Occipital lobe (tissue), 3 donors: ENCODE measurements at places on chromosomes 3 and 15. TPM values are rescaled to one million over a fixed set of nuclear protein-coding genes. Genes with fewer than 3 reads are reported as not detected.

- no peak for DNase-seq
Measured at GRCh38 chr15:28114721-28115622, 15.9 kb upstream of the OCA2 start.

- DNase-seq = no peak
Measured at GRCh38 chr3:159911664-159912037, 77.0 kb upstream of the IL12A start.

- no peak for DNase-seq
Measured at GRCh38 chr3:133865136-133865855, 30.4 kb downstream of the RAB6B start.

GRCh38 chr3:37386627-37387230 lies 212.3 kb upstream of the LRRFIP2 start:
- DNase-seq = no peak

GRCh38 chr15:70810916-70811578 lies 42.9 kb downstream of the LARP6 start:
- no peak for DNase-seq

- no peak for DNase-seq
Measured at GRCh38 chr3:44021651-44022594, 219.8 kb upstream of the TOPAZ1 start.

DNA sequence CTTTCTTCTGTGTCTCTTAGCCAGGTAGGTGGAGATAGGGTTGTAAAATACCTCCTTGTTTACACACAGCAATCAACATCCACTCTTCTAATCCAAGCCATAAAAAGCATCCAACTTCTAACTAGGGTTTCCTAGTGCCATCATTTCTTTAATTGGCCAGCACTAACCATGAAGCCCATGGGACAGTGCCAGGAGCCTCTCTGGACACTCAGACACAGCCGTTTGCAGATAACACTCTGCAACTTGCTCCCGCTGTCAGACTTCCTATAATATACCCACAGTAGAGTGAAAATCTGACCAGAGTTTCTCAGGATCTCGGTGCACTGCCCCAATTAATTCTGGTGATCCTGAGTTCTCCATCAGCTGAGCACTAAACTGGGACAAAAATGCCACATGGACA lies 53.4 kb downstream of the TAFA4 start:
- DNase-seq = no peak

DNA sequence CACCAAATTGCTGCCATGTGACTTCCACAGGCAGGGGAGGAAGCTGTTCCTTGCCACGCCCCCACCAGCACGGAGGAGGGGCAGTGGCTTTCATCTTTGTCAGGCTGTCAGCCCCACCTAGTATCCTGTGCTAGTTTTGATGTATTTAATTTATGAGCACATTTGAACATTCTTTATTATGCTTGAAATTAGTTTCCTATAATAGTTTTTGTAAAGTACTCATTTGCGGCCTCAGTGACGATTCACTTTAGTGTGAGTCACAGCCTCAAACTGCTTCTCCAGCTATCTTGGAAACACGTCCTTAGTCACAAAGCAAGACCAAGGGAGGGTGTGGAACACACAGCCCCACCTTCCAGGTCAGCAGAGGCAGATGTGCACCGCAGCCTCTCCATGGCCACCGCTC lies 239.9 kb upstream of the ATP10A start:
- DNase-seq = no peak

DNA sequence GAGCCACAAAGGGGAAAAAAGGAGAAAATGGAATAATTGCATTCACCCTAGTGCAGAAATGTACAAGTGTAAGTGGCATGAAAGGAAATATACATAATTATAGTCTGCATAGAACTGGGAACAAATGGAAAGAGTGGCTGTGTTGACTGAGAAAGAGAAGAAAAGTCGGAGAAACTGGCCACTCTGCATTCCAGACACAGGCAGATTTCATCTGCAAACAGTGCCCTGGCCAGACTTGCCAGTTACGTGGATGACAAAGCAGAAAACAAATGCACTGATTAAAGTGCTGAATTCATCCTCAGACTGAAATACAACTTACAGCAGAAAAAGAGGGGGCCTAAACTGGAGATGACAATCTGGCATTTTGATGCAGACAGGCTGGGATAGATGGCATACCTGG lies 129.8 kb downstream of the FGF12 start:
- DNase-seq = no peak

DNA sequence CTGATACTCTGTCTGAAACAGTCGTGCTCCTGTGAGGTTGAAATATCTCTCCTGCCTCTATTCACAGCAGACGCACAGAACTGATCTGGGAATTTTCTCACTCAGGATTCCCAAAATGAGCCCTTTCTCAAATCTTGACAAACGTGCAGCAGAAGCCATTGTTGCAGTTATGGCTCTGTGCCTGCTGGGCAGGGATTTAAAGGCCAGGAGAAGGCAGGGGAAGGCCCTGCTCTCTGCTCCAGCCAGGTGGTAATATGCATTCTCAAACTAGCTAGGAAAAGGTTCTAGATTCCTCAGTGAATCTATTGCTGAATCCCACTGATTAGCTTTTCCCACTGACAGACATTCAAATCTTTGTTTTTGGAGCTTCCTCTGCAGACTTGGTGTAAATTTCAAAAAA lies 2.2 kb downstream of the MINAR1 start:
- no peak for DNase-seq

GRCh38 chr15:58703610-58704009 lies 45.9 kb downstream of the ADAM10 start:
- DNase-seq = no peak

- DNase-seq = no peak
Measured at GRCh38 chr15:91553196-91553854, 300.2 kb upstream of the SLCO3A1 start.

DNA sequence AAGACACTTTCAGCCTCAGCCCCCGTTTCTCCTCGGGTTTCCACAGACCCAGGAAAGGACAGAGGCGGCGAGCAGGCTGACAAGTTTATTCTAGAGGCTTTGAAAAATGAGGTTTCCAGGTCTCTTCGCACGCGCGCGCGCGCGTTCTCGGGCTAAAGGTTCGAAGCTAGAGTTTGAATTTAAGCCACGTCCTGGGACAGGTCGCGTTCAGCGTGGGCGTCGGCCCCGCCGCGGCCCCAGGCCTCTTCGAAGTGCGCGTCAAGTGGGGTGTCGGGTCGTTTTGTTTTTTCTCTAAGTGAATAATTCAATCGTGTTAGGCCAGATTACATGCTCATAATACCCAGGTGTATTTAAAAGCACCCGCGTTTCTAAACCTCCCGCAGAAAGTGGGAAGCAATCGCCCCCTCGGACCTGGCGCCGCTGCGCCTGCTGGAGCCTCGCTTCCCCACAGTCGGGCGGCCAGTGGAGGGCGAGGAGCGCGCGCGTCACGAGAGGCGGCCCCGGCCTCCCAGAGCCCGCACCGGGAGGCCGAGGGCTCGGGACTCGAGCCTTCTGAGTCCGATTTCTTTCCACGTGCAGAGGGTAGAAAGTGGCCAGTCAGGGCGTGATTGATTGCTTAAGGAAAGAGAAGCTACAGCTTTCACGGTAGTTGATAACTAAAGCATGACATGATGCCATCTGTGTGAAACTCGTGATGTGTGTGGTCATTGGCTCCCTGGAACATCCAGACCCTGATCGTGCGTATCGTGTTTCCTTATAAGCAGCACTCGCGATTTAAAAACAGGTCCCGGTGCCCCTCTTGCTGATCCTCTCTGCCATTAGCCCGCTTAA lies 15.8 kb upstream of the SOX2 start:
- DNase-seq = no peak

DNA sequence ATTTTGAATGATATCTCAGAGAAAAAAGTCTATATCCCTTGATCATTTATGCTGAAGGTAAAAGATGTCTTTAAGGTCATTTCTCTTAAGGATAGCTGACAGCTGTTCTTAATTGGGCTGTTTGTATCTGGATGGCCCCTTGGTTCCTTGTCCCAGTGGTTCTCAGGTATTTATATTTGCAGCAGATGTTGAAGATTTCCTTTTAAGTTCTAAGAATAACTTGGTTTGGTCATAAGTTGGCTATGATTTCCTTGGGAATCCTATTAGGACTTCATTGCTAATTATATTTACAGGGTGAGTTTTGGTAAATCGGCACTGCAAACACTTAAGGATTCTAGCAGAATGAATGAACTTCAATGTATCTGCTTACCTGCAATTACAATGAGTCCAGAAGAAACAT lies 460.4 kb upstream of the SGO1 start:
- DNase-seq = no peak

- DNase-seq = no peak
Measured at GRCh38 chr3:147758771-147759170, 349.6 kb downstream of the ZIC1 start.

GRCh38 chr3:119257654-119258410 lies 17.2 kb upstream of the B4GALT4 start:
- no peak for DNase-seq

- peak; percentile 17 for DNase-seq
Measured at GRCh38 chr3:130649061-130649654, 97.5 kb downstream of the PIK3R4 start.

DNA sequence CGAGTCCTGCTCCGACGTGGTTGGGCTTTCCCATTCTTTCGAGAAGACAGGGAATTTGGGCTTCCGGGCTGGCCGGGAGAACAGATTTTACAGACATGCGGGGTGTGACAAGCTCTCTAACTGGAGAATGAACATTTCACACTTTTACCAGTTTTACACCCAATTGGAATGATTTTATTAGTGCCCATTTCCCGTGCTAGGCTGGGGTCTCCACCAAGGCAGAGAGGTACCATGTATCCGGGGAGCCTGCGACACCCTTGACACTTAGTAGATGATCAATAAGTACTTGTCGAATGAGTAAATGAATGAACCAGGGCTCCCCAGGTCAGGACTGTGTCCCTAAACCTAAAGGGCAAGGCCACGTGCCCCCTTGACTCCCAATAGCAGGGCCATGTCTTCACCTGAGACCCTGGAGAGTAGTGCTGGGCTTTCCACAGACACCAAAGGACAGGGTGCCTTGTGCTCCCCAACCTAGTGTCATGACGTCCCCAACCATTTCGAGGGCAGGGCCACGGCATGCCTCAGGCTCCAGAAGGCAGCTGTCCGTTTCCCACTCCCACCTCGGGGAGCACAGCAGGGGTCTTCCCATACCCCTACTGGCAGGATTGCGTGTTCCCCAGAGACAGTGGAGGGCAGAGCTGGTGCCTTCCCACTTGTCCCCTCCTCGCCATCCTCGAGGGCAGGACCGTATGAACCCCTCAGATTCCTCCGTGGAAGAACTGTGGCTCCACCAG lies 679 bp upstream of the MYD88 start:
- no peak for DNase-seq

GRCh38 chr3:128238184-128238489 lies 84.9 kb downstream of the EEFSEC start:
- no peak for DNase-seq

- no peak for DNase-seq
Measured at GRCh38 chr15:29795610-29796009, 26.7 kb downstream of the TJP1 start.

DNA sequence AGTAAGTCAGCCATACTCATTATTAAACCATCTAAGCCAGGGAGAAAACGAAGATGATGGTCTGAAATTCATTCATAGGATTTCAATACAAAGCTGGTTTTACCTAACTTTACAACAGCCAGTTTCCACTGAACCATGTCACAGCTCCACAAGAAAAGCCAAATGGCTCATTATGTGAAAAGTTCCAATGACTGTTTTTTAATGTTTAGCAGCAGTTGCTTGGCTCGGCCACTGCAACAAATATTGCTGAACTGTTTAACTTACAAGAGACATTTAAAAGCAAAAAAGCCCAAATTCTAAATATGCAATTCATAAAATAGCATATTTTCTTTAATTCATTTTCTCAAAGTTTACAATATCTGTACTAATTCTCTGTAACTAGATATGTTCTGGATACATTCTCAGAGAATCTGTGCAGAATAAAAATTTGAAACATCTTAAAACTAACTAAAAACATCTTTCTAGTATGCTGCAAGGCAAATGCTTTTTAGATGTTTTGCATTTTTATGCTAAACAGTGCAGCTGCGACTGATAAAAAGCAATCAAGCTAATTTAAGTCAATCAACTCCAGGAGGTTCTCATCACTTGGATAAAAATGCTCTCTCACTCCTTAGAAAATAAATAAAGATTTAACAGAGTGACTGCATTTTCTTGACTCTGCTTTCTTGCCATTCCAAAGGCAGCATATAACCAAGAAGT lies 356.5 kb downstream of the ERC2 start:
- no peak for DNase-seq

GRCh38 chr3:156509189-156510174 lies 45.4 kb downstream of the SSR3 start:
- DNase-seq = no peak

DNA sequence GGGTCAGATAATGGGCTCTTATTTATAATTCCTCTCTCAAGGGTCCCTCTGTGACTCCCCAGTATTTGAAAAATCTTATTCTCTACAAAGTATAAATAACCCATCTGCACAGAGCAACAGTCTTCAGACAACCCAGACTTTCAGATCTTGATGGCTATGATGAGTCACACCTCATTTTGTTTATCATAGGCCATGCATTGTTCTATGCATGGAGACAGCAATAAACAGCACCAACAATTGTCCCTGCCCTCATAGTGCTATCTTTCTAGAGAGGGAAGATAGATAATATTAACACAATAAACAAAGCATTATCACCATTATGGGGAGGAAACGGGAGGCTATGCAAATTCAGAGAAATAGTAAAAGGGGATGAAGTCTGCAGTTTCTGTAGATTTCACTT lies 13.4 kb downstream of the FHIT start:
- DNase-seq = no peak

DNA sequence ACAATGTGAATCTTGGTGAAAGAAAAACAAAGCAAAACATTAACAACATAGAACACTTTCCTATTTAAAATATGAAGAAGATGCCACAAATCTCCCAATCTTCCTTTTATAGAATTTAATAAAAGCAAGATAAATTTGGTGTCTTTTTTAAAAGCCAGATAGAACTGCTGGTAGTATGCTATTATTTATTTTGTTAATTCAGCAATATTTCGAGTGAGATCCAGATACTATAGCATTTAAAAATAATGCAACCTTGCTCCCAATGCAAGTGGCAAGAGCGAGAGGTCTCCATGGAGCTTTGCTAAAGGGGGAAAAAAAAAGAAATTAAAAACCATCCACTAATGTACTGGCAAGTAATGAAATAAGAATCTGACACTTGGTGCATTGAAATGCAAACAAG lies 121.8 kb downstream of the IL20RB start:
- DNase-seq = no peak

DNA sequence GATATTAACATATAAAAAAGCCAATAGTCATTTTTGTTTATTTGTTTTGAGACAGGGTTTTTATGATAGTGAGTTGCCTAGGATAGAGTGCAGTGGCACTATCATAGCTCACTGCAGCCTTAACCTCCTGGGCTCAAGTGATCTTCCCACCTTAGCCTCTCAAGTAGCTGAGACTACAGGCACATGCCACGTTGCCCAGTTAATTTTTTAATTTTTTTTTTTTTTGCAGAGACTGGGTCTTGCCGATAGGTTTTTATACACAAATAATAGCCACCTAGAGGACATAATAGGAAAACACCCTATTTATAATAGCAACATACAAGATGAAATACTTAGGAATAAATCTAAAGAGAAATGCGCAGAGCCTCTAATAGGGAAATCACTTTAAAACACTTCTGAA lies 13.3 kb downstream of the EIF3J start:
- DNase-seq = no peak

Gene GPX1
- 57.6 TPM for total RNA-seq

Gene SLC28A1
- total RNA-seq = not detected

Gene NEK10
- total RNA-seq = 25.7 TPM

Gene AKAP13
- 142 TPM for total RNA-seq

Gene CTXND1
- total RNA-seq = 0.31 TPM

Gene GATA2
- 0.31 TPM for total RNA-seq

Gene CCR3
- not detected for total RNA-seq

Gene SH2D7
- total RNA-seq = not detected

Gene DZIP1L
- 9.2 TPM for total RNA-seq
